Substantia nigra (tissue), 51 donors: ENCODE measurements at places on chromosomes 7 and 10.

DNA sequence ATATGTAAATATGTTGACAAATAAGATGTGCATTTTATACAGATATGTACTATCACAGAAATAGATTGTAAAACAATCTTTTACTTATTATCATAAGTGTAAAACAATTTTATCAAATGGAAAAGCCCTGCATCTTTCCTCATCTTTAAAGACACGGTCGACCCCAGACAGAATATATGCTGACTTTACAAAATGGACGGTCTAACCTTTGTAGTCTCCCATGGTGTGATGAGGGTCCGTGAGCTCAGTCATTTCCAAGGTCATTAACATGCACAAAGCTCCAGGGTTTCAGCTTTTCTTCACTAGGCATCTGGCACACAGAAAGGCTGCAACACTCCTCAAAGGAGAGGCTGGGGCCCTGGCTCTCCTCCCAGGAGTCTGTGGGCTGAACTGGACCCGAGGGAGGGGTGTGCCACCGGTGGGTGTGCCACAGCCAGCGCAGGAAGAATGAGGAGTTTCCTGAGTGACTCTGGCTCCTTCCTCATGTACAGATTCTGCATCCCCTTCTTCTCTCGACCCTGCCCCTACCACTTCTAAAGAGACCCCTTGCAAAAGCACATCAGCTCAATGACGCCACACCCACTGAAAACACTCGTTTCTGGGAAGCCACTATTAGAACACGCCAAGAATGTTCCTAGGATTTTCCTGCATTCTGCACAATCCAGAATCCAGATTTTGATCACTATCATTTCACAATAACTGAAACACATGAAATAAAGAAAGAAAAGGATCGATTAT is 26.2 kb upstream of the ABLIM1 start:
- no peak for DNase-seq

GRCh38 chr10:38103756-38104155 is 9.6 kb downstream of the ZNF37A start:
- DNase-seq: no peak

DNA sequence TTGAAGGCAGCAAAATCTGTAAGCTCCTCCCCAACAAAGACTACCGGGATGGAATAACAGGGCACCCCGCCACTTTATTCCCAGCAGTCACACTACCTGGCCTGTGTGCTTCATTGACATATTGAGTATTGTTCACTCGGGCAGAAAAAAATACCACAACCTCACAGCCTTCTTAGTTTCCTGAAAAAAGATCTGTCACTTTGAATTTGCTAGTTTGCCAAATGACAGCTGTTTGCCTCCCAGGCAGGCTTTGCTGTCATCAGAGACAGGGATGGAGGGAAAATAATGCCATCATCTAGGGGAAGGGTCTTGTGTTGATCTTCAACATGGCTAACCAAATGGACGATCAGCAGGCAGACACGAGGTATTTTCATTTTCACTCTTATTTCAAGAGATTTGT is 26.9 kb downstream of the BMPER start:
- no peak for DNase-seq

- DNase-seq: no peak
These were observed 103.5 kb upstream of the FAM20C start for GRCh38 chr7:88927-89231.

DNA sequence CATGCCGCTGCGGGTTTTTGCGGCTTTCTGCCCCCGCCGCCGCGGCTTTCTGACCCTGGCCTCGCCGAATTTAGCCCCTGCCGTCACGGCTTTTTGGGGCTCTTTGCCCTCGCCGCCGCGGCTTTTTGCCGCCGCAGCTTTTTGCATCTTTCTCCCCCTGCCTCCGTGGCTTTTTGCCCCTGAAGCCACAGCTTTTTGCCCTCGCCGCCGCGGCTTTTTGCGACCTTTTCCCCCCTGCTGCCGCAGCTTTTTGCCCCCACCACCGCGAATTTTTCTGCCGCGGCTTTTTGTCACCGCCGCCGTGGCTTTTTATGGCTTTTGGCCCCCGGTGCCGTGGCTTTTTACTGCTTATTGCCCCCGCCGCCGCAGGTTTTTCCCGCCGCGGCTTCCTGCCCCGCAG is 636.5 kb downstream of the ZNF716 start:
- DNase-seq: no peak

DNA sequence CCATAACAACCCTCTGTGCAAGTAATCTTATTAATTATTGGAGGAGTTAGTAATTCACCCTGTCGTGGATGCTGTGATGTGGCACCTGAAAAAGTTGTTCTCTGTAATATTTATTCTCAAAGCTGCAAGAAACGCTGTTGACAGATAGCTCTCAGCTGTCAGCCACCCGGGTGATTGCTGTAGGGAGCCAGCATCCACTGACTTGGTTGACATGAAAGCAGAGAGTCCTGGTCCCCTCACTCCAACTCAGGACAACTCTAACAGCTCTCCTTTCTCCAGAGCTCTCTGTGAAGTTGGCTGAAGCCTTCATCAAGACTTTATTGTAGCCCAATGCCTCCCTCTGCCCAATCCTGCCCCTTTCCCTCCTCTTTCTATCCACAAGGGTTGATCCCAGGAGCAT is 98.0 kb downstream of the FAM107B start:
- no peak for DNase-seq

DNA sequence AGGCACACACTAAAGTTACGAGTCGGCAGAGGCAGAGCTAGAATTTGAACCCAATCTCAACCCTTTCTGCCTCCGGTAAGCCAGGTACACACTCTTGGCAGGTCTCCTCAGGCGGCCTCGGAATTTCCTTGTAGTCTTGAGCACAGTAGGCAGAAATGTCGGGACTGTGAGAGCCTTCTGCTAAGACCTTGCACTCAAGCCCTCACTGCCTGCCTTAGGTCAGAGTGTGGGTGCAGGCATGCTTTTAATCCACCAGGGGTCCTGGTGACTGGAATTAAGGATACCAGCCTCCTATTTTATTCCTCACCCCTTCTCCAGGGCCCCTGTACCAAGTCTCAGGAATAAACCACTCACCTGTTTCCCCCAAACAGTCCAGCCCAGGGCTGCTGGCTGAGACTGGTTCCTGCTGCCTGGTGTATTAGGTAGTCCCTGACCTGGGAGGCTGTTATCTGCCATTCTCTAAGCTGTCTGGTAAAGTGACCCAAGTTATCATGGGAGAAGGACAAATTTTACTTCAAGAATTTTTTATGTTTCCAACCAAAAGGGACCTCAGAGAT is 855 bp downstream of the ATP6V1F start:
- no peak for DNase-seq
